ENCODE measurements at places on chromosomes 5 and 9.

- no peak for DNase-seq
Observed at GRCh38 chr5:178325679-178326373, 93.2 kb upstream of the PHYKPL start.

- DNase-seq: no peak
Observed at GRCh38 chr9:133737774-133738639, at the start of gene SARDH. Gene SARDH (minus strand): TSS chr9:133738352. CDS start chr9:133734173, 4,179 bp downstream.

DNA sequence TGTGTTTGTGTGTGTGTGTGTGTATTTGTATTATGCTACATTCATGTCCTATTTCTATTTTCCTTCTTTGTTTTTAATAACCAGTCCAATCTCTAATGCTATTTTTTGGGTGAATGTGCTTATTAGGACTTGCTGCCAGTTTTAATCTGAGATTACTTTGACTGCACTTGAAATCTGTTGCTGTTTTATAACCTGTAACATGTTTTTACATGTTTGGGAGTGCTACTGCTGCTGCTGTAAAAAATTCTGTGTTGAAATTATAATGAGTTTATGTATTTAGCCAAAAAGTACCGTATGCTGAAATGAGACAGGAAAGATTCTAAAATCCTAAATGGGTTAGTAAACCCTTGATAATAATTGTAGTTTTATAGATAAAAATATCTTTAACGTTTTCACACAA, 104.7 kb upstream of the SSBP2 start:
- no peak for DNase-seq

DNA sequence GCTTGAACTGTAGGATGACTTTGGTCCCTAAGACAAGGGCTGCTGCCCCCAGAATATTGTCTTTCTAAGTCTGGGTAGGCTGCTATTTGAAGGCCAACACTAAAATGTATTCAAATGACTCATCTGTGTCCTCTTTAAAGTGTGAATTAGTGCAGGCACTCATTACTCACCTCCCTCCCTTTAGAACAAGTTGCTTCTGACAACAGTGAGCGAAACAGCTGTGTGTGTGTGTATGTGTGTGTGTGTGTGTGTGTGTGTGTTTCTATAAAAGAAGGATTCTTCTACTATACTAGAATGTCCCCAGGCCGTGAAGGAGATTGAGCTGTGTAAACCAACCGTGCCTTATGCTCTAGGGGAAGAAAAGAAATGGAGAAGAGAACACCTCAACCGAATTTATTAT, 1337.2 kb downstream of the PTPRD start:
- DNase-seq: no peak

DNA sequence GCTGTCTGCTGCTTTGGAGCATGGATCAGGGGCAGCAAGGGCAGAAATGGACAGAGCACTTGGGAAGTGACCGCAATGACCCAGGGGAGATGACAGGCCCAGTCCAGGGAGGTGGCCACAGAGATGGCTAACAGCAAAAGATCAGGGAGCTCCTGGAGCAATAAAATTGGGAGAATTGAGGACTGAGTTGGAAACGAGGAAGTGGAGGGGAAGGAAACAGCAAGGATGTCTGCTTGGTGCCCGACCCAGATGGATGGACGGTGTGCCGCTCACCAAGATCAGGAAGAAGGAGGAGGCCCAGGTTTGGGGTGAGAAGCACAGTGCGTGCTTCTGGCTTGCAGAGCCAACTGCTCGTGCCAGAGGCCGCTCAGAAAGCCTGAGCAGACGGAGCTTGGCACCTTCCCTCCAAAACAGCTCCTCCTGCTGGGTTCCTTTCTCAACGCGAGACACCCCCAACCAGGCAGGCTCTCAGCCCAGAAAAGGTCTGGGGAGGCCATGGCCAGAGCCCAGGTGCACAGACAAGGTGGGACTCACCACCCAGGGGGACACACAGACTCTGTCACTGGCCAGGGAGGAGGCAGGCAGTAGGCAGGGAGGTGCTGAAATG, 1.7 kb upstream of the SLC34A1 start:
- no peak for DNase-seq

DNA sequence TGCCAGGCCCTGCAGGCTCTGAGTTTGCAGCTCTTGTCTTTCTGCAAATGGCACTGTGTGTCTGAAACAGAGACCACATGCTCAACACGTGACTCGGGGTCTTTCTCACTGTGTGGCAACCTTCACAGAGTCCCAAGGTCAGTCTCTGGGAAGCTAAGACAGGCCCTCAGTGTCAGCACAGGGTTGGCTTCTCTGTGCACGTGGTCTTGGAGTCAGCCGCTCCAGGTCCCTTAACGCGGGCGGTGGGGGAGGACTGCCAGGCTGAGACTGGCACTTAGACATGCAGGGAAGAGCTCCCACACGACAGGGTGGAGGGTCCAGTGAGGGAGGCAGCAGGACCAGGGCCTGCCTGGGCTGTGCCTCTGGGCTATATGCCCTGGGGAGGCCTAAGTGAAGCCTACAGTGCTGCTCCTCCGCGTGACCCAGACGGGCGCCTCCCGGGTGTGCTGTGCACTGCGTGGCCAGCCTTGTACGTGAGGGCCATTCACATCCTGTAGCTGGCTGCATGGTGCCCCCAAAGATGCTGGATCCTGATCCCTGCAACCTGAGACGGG, 76.8 kb downstream of the ADAMTS2 start:
- DNase-seq: no peak

- no peak for DNase-seq
Observed at GRCh38 chr5:79513308-79513703, 628 bp downstream of the HOMER1 start.

- DNase-seq: no peak
Observed at GRCh38 chr5:12805165-12805698, 901.0 kb upstream of the CTNND2 start.

- no peak for DNase-seq
Observed at GRCh38 chr9:70529377-70529776, 114.9 kb upstream of the KLF9 start.

DNA sequence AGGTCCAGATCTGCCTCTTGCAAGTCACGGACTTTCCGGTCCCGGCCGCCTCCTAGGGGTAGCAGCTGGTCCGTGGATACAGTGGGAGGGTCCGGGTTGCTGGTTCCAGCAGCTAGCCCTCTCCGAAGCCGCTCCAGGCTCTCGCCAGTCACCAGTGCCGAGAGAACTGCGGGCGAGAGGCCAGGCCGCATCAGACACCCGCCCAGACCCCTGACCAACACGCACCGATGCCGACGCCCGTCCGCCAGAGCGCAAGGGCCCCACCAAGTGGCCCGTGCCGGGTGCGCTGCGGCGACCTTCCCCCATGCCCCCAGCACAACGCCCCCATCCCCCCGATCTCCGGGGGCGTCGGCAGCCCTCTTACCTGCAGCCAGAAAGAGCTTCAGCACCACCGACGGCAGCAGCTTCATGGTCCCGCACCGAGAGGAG, 470 bp downstream of the HBEGF start:
- DNase-seq: peak; percentile 72

GRCh38 chr5:172949426-172949825, 9.8 kb upstream of the RPL26L1 start:
- no peak for DNase-seq

DNA sequence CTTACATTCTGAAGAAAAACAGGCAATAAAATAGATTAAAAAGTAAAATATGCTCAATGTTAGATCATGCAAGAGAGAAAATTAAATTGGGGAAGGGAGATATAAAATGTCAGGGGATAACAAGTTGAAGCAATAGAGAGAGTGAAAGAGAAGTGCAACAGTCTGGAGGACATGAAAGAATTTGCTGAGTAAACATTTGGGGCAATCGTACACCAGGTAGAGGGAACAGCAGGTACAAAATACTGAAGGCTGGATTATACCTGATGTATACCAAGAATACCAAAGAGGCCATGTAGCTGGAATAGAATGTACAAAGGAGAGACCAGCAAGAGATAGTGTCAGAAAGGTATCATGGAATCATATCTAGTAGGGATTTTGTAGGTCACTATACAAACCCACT, 300.8 kb downstream of the DNAH5 start:
- no peak for DNase-seq

DNA sequence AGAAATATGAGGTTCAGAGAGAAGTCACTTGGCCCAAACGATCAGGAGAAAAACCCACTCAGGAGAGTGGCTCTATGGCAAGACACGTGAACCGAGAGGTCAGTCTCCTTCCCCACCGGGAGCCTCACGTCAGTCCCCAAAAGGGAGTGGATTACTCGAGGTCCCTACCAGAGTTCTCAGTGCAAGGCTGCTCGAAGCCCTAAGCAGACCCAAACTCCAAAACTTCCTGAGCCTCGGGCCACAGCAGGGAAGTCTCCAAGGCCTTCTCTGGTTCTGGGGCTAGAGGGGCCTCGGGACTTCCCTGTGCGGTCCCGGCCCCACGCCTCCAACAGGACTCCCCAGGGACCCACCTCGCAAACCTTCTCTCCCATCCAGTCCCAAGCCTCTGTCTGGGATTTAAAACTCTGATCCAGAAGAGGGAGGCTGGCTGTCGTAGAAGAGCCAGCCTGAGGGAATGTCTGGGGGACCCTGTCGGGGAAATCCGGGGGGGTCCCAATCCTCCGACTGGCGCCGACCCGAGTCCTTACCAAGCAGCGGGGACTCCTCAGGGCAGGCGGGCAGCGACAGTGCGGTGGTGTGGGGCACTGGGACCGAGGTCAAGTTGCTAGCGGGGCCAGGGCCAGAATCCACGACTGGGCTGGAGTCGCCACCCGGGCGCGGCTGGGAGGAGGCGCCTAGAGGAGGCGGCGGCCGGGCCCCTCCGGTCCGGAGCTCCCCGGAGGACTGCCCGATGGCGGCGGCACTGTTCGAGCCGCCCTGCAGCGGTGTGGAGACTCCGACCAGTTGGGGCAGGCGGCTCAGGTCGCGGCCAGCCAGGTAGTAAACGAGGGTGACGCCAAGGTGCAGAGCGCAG, 679 bp downstream of the B4GALT1 start:
- DNase-seq: peak; percentile 78

- DNase-seq: no peak
Observed at GRCh38 chr9:16206518-16206917, 653.7 kb downstream of the CCDC171 start.

DNA sequence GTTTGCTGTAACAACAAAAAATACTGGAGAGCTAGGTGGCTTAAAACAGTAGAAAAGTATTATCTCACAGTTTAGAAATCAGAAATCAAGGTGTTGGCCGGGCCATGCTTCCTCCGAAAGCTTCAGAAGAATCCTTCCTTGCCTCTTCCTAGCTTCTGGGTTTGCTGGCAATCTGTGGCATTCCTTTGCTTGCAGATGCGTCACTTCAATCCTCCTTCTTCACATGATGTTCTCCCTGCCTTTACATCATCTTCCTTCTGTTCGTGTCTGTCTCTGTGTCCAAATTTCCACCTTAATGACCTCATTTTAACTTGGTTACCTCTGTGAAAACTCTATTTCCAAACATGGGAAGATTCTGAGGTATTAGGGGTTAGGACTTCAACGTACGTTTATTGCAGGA, 90.4 kb upstream of the CHD1 start:
- no peak for DNase-seq

DNA sequence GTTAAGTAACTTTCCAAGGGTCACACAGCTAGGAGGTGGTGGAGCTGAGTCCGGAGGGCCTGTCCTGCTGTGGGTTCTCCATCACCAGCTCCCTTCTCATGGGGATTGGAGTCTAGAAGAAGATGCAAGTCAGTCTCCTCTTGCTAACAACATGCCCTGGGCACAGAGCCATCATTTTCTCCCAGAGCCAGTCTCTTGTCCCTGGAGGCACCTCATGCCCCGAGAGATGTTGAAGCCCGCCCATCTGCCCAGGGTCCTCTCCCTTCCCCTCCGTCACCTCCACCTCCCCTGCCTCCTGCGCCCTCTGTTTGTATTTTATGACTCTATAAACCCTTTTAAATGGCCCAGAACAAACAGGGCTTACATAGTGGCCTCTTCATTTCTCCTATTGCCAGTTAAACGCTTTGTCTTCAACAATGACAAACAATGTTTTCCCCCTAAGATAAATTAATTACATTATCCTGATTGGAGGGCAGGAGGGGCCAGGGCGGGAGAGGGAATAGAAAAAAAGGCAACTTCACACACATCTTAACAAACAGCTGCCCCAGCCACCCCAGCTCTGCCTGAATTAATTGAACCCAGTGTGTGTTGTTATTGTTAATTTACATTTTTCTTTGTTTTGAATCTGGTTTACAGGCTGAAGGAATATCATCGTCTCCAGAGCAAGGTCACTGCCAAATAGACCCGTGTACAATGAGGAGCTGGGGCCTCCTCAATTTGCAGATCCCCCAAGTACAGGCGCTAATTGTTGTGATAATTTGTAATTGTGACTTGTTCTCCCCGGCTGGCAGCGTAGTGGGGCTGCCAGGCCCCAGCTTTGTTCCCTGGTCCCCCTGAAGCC, 55.8 kb downstream of the ASS1 start:
- DNase-seq: peak; percentile 41

DNA sequence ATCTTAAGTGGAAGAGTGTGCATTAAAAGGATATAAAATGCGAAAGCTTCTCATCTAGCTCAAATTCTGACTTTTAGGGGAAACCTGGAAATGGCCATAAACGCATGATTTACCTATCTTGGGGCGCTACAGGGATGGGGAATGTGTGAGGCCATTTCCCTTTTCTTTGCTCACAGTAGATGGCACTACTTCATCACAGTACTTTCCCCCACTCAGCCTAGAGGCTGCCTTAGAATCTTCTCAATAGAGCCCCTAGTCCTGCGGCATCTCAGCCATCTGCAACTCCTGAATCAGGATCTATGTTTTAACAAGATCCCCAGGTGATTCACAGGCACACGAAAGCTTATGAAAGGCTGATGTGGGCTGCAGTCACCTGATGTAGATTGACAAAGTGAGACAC, 110.8 kb downstream of the LHFPL2 start:
- DNase-seq: peak; percentile 29

DNA sequence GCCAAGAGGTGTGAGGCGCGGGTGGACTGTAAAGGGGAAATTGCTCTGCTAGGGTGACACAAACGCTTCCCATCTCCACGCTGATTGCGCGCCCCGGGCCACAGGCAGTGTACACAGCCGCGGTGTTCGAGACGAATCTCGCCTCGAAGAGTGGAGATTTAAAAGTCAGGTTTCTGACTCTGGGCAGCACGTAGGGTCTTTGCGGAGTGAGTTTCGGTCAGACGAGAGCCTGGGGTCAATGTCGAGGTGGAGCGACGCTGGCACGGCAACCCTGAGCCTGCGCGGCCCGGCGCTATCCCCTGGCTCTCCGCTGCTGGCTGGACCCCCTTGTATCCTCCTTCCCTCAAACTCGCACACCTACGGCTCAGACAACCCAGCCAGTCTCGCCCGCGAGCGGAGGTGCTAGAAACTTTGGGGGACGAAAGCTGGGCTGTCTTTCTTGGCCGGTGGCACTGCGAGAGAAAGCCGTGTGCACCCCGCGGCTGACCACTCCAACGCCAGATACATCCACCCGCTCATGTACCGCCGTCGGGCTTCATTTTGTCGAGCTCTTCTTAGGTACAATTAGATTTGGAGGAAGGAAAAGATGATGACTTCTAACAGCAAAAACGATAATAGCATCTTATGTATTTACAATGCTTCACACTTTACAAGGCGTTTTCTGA, 5.4 kb upstream of the FOXB2 start:
- DNase-seq: no peak

- DNase-seq: no peak
Observed at GRCh38 chr5:129398026-129398678, 61.9 kb upstream of the ADAMTS19 start.

GRCh38 chr5:128263357-128263756, 179.8 kb downstream of the SLC12A2 start:
- no peak for DNase-seq

Data from adrenal gland (tissue), 19 donors.